Stimulated activated CD4-positive, alpha-beta T cell treated with anti-CD3 and anti-CD28 coated beads, Interleukin-12 subunit alpha, Interleukin-12 subunit beta, amount 100 ng/mL, for 24 hours (primary cell): ENCODE measurements at places on chromosomes 6 and 20.

- DNase-seq: no peak
Observed at GRCh38 chr6:150304429-150304828, 64.4 kb upstream of the IYD start.

GRCh38 chr6:132053511-132053910 lies 102.3 kb upstream of the CCN2 start:
- DNase-seq: no peak

DNA sequence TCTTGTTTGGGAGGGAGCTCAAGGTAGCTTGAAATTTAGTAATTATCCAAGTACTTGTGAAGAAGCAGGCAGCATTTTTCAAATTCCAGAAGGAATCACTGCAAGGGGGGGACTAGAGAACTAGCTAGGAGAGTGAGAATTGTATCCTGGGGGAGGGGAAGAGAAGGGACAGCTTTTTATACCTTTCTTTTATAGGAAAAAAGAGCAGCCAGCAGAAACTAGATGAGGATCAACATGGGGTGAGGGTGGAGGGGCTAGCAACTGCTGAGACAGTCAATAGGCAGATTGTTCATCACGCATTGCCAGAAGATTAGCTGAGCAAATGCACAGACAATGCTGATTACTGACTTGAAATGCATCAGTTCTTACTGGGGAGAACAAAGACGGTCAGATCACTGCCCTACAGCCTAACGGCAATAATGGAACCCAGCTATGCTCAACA lies 514.3 kb upstream of the CITED2 start:
- no peak for DNase-seq

DNA sequence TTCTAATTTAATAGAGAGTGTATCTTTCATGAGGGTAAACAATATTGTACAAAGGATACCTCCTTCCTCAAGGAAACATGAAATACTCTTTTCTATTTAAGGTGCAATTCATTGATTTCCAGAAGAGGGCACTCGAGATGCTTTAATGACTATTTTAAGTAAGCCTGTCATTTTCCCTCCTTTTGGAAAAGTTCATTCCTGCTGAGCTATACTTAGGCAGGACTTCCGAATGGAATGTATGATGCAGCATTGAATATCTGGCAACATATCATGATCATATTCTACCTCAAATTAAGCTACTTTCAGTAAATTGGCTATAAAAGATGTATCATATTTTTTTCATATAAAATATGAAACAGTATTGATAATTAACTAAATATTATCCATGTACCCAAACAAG lies 5.0 kb downstream of the DST start:
- DNase-seq: no peak

GRCh38 chr20:408843-409696 lies 971 bp downstream of the RBCK1 start:
- no peak for DNase-seq

DNA sequence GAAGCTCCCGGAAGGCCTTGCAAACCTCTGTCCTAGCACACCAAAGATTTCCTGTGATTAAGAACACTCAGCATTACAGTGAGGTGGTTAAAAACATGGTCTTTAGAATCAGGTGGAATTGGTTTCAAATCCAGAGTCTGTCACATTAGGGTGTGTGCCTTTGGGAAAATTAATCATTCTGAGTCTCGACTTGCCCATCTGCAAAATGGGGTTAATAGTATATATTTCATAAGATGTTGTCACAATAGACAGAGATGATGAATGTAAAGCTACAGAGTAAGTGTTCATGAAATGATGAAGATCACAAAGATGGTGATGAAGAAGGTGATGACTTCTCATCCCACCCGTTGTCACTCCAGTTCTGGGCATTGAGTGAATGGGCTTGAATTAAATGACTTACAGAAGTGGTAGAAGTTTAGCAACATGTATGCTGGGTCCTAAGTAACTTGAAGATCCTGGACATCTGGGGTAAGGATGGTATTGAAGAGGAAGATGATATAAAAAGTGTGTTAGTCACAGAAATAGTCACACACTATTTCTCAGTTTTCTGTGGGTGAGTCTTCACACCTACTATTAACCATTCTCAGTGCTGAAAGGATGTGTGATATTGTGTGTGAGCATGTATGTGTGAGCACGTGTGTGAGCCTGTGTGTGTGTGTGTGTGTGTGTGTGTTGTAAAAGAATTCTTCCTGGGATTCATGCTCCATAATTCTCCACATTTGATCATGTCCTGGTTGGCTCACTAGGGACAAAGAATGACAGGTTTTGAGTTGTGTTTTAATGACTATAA lies 28.0 kb upstream of the NEDD9 start:
- no peak for DNase-seq

- DNase-seq: peak; percentile 30
Observed at GRCh38 chr6:155126727-155127439, 131.8 kb downstream of the TIAM2 start.

GRCh38 chr20:36030149-36030548 lies 61.8 kb downstream of the CNBD2 start:
- no peak for DNase-seq

DNA sequence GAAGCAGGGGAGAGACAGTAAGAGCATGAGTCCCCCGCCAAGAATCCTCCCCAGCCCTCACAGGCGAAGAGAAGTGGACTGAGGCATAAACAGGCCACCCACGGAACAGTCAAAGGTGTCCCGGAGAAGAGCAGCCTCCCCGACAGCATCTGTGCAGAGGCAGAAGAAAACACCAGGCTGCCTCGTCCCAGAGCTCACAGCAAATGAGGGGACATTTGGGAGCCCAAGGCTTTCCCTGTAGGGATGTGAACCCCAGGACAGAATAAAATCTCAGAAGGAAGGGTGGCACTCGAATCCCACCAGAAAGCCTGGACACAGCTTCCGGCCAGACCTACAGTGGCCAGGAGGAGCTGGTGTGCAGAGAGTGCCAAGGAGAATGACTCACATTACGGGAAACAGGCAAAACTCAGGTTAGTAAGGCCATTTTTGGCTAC lies 90.4 kb downstream of the DLL1 start:
- no peak for DNase-seq

GRCh38 chr20:1538655-1539054 lies 18.9 kb downstream of the SIRPD start:
- DNase-seq: no peak

GRCh38 chr20:62571669-62572344 lies 70.5 kb upstream of the SLCO4A1 start:
- peak; percentile 15 for DNase-seq

DNA sequence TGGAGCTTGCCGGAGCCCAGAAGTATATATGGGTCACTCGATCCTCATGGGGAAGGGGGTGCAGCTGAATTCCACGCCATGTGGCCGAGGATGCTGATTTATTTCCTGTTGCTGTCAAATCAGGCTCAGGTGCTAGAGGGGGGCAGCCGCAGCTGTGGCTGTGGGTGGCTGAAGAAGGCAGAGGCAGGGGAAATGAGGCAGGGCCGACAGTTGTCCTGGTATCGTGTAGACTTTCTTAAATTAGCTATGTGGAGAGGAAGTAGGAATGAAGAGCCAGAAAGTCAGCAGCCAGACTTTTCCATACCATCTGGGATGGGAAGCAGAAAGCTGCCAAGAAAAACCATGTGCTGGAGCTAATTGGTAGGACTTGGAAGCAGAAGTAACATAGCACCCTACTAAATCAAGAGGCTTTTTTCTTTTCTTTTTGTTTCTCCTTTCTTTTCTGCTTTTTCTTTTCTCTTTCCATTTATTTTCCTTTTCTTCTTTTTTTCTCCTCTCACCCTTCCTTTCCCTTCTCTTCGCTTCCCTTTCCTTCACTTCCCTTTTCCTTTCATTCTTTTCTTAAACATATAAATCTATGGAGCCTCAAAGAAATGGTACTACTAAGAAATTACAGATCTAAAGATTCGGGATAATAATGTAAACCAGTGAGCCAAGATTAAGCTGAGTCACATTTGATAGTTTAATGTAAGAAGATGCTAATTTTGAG lies 90.6 kb upstream of the CD83 start:
- DNase-seq: no peak

GRCh38 chr6:56864171-56864616 lies 90.7 kb upstream of the BEND6 start:
- no peak for DNase-seq

DNA sequence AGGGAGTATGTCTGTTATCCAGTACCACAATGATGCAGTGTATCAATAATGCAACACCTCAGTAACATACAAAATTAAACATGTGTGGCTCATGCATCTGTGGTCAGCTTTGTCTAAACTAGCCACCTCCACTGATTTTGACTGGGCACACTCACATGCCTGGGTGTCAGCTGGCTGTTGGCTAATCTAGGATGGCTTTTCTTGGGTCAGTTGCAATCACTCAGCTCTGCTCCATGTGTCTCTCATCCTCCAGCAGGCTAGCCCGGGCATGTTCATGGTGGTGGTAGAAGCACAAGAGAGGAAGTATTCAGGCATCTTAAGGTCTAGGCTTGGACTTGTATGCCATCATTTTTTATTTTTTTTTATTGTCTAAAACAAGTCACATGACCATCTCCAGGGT lies 59.3 kb upstream of the JAG1 start:
- no peak for DNase-seq

- DNase-seq: no peak
Observed at GRCh38 chr20:62711703-62712101, 3.1 kb downstream of the NTSR1 start.

GRCh38 chr6:157432231-157432891 lies 51.4 kb downstream of the ZDHHC14 start:
- DNase-seq: no peak

- DNase-seq: no peak
Observed at GRCh38 chr20:22180244-22180643, 404.1 kb downstream of the FOXA2 start.

- DNase-seq: no peak
Observed at GRCh38 chr6:15365273-15365687, 119.4 kb downstream of the JARID2 start.

DNA sequence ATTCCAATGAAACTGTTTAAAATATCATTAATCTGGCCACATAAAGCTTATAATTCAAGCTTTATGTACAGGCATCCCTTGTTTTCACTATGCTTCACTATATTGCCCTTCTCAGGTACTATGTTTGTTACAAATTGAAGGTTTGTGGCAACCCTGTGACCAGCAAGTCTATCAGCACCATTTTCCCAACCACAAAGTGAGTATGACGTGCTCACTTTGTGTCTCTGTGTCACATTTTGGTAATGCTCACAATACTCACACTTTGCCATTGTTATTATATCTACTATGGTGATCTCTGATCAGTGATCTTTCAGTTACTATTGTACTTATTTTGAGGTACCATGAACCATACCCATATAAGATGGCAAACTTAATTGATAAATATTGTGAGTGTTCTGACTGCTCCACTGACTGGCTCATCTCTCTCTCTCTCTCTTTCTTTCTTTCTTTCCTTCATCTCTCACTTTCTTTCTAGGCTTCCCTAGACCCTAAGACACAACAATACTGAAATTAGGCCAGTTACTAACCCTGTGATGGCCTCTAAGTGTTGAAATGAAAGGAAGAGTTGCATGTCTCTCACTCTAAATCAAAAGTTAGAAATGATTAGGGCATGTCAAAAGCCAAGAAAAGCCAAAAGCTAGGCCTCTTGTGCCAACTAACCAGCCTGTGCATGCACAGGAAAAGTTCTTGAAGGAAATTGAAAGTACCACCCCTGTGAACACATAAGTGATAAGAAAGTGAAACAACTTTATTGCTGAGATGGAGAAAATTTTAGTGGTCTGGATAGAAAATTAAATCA lies 227.9 kb downstream of the BCAS1 start:
- DNase-seq: no peak

GRCh38 chr20:3606021-3606420 lies 57.2 kb downstream of the GFRA4 start:
- DNase-seq: no peak

DNA sequence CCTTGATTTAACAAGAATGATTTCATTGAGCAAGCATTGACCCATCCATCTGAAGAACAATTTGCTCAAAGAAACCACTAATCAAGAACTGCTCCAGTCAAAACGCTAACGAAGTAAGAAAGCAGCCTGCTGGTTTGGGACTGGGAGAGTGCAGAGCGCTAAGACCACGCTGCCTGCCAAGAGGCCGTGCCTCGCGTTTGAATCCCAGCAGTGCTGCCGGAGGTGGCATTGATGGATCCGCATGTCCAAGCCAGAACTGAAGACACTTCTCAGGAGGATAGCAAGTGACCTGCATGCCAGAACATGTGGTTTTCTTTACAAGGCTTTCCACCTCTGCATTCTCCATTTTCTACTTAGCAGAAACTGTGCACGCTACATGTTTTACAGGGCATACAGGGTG lies 105.2 kb upstream of the FOXC1 start:
- no peak for DNase-seq

DNA sequence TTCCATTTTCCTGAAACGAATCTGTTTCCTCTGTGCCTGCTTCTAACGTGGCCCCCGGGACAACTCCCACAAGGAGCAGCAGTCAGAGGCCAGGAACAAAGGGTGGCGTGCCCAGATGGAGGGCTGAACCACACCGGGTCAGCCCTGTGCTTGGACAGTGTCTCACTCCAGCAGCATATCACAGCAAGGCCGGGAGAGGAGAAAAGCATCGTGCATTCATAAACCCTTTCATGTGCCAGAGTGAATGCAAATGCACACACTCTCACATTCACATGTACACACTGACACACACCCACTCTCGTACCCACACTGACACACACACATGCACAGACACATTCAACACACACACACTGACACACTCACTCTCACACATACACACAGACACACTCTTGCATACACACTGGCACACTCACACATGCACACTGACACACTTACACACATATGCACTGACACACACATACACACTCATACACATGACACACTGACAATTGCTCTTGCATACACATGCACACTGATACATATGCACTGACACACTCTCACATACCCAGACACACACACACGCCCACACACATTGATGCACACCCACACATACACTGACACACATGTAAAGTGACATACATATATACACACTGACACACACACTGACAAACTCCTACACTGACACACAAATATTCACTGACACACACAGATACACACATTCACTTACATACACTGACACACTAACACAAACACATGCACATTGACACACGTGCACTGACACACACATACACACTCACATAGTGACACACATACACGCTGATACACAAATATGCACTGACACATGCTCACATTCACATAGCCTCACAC lies 237.0 kb downstream of the LRFN2 start:
- no peak for DNase-seq

DNA sequence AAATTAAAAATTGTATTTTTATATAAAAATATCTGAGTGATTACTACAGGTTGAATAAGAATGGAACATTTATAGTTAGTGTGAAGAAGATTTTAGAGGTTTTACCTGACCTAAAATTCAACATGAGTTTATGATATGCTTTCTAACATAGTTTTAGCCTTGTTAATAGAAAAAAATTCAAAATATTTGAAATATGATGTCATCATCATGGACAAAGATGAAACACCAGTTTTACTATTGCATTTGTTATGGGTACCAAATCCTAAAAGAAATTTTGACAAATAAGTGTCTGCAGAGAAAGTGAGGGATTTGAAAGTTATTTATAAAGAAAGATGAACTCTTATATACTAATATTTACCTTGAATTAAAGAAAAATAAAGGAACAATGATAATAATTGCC lies 479.7 kb downstream of the TBC1D32 start:
- no peak for DNase-seq

GRCh38 chr20:9945408-9945807 lies 89.4 kb upstream of the ANKEF1 start:
- DNase-seq: no peak
